NCI-H2171 treated with DMSO at 0.1 percent for 48 hours (cell line): ENCODE measurements at places on chromosomes 5 and 9.

GRCh38 chr5:57581222-57581621, 98.6 kb upstream of the ACTBL2 start:
- no peak for DNase-seq

GRCh38 chr9:5800969-5801738, 31.8 kb downstream of the ERMP1 start:
- DNase-seq, result peak; percentile 86

GRCh38 chr5:73298772-73299630, 126.0 kb downstream of the TMEM174 start:
- no peak for DNase-seq

- no peak for DNase-seq
These were observed 10.5 kb upstream of the S1PR3 start for GRCh38 chr9:88980740-88981203.

GRCh38 chr5:81161012-81161601, 72.0 kb upstream of the CKMT2 start:
- no peak for DNase-seq

DNA sequence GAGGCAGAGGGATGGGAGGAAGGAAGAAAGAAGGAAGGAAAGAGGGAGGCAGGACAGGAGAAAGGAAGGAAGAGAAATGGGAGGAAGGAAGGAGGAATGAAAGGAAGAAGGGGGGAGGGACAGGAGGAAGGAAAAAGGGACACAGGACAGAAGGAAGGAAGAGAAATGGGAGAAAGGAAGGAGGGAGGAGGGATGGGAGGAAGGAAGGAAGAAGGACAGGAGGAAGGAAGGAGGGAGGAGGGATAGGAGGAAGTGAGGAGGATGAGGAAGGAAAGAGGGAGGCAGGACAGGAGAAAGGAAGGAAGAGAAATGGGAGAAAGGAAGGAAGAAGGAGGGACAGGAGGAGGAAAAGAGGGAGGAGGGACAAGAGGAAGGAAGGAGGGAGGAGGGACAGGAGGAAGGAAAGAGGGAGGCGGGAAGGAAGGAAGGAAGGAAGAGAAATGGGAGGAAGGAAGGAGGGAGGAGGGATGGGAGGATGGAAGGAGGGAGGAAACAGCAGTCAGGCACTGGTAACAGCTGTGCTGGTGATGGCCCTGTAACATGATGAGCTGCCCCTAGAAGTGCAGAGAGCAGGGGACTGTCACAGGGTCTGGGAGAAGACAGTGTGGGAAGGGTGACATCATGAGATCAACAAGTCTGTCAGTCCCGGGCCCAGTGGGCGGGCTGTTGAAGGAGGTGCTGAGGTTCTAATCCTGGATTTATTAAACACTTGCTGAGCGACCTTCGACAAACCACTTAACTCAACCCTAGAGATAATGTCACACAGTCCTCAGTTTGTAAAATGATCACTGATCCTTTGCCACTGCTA, 10.7 kb upstream of the IRX1 start:
- DNase-seq, result peak; percentile 38

DNA sequence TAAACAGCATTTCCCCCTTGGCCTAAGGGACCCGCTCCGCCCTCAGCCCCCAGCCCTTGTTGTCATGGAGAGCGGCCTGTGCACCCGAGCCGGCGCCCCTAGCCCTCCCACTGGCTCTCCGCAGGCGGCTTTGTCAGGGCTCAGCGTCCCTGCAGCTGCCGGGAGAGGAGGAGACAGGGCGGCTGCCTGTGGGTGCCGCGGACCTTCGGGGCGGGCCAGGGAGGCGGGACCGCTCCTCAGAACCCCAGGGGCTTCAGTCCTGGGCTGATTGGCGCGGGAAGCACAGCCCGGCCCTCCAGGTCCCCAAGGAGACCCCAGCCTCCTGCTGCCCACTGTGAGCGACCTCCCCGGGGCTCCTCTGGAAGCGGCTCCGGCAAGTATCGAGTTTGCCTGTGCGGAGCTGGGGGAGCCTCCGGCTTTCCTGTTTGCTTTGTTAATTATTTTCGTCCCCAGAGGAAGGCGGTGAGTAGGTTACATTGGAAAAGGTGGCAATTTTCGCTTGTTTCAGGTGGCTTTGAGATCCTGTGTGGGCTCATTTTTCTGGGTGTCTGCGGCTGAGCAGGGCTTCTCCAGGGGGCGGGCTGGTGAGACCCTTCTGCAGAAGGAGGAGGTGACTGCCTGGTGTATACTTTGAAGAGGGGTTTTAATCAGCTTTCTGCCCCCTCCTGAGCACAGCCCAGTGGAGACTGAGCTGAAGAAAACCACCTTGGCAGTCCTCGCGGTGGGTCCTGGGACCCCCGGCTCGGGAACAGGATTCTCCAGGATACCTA, at the start of gene FGD3:
TSS of gene FGD3 (plus strand) at position 256 of the 770 bp plus-strand sequence. CDS start 28,734 bp downstream, outside the sequence.
- DNase-seq, result peak; percentile 71

GRCh38 chr5:67405755-67406154, 209.2 kb upstream of the CD180 start:
- no peak for DNase-seq

DNA sequence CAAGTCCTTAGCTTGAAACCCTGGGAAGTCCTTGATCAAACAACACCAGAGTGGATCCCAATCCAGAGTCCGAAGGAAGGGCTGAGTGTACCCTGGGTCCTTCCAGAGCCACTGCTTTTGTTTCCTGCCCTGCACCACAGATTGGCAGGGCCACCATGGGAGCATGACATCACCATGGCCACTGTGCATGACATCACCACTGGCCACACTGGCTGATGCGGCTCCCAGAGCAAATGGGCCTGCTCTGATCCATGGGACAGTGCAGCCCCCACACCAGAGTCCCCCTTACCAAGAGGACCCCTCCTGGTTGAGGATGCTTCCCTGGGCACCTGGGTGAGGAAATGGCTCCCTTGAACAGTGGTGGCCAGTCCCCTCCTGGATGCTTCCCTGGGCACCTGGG, 9.9 kb downstream of the SLC6A3 start:
- DNase-seq, result no peak

DNA sequence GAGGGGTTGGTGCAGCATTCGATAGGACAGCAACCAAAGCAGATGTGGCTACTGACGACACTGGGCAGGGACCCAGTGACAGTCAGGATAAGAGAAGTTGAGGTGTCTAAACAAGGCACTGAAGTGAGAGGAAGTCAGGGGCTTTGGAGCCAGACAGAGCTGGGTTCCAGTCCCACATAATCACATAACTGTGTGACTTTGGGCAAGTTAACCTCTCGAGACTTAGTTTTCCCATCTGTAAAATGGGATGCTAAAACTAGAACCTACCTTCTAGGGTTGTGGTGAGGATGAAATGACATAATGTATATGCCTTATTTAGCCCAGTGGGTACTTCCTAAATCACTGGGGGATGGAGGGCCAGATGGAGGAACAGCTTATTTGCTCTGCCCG, 3.1 kb downstream of the ANGPTL2 start:
- no peak for DNase-seq

DNA sequence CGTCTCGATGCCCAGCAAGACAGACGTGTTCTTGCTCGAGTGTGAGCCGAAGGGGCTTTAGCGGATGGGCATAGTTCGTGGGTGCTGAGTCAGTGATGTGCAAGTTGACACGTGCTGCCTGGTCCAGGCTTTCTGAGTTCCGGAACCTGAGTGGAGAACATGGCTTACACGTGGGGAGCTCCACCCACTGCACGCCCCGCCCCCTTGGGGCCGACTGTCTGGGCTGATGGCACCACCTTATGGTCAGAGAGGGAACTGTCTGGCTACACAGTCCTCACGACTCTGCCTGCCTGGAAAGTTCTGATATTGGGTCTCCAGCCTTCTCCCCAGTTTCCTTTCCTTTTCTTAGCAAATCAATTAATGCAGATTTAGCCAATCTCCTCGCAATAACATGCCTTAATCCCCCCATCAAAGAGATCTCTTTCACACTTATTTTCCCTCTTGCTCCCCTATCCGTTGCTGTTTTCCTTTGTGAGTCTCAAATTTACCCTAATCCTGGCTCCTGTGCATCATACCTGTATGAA, 3.8 kb upstream of the STC2 start:
- peak; percentile 57 for DNase-seq

- no peak for DNase-seq
These were observed 5.2 kb upstream of the BARX1 start for GRCh38 chr9:93960221-93960970.

DNA sequence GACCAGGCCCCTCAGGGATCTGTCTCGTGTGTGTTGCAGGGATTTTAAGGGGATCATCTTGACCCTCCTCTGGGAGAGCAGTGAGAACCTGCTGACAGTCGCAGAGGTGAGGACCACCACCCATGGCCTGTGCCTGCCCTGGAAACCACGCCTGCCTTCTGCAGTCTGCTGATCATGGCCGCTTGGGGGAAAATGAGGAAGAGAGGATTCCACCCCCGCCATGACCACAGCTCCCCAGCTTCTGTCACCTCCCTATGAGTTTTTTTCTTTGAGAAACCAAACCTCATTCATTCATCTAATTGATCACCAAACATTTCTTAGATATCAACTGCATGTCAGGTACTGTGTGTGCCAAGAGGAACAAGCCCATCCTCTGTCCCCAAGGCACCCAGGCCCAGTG, 46.3 kb upstream of the TDRD7 start:
- no peak for DNase-seq

- no peak for DNase-seq
These were observed 86.2 kb downstream of the FEM1C start for GRCh38 chr5:115458416-115458815.

DNA sequence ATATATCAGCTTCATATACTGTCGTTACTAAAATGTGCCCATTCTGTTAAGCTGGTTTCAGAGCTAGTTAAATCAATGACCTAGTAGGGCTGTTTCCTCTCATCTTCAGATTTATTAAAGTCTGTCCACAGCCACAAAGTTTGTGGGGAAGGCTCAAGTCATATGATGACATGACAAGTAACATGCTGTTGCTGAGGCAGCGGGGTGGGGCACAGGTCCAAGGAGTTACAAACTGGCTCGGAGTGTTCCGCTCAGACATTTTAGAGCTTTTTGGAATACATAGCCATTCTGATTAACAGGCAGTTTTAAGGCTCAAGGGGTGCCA, 2.7 kb upstream of the ANP32B start:
- no peak for DNase-seq

DNA sequence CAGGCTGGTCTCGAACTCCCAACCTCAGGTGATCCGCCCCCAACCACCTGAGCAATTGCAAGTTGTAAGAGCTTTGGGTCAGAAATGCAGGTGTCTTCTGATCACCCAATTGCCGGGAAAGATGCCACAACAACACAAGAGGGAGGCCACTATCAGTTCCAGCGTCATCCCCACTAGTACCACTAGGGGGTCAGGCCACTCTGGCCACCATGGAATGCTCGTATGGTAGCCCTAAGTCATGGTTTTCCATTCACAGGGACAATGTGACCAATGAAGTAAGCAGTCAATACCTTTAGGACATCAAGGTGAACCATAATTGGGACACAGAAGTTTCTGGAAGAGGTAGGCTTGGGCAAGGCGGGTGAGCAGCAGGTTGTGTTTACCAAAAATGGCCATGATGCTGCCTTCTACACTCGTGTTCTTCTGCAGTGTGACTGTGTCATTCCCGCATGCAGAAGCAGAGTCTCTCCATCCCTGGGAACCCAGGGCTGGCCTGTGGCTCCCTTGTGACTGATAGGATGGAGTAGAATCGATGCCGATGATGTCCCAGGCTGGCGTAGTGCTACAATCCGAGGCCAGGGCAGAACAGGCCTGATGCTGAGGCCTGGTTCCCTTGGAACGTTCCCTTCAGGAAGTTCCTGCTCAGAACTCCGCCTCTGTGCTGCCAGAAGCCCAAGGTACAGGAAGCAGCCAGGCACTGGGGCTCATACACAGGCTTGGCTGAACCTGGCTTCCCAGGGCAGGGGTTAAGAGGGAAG, 42.2 kb upstream of the ANKRD33B start:
- no peak for DNase-seq

GRCh38 chr5:148438933-148439332, 55.2 kb downstream of the FBXO38 start:
- no peak for DNase-seq
